ENCODE measurements at places on chromosomes 3 and 15.

DNA sequence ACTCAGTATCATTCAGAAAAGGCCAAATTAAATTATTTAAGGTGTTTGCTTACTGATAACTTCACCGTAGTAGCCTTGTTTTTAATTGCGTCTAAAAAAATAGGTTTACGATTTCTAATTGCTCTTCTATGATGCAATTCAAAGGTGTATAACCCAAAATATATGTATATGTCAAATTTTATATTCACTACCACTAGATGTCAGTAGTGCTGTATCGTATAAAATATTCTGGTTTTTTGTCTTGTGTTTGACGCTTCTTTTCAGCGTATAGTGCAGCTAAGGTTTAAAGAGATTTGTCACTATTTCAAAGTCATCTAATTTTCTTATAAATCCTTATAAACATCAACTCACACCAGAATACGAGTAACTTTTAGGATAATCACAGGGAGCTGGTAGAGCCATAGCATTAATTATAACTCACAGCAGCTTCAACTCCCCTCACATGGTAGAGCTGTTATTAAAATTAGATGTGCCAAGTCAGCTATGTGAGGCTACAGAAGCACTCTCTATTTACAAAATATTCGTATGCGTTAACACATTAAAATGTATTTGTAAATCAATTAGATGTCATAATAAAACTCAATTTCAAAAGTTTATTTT is 3.5 kb downstream of the PFN2 start:
- DNase-seq: peak; percentile 69

- peak; percentile 66 for DNase-seq
Observed at GRCh38 chr3:146577662-146578061, 27.5 kb downstream of the PLSCR5 start.

- DNase-seq: peak; percentile 31
Observed at GRCh38 chr3:98657457-98657856, 64.0 kb upstream of the CPOX start.

GRCh38 chr3:81349816-81350340 is 411.6 kb downstream of the GBE1 start:
- DNase-seq: no peak

DNA sequence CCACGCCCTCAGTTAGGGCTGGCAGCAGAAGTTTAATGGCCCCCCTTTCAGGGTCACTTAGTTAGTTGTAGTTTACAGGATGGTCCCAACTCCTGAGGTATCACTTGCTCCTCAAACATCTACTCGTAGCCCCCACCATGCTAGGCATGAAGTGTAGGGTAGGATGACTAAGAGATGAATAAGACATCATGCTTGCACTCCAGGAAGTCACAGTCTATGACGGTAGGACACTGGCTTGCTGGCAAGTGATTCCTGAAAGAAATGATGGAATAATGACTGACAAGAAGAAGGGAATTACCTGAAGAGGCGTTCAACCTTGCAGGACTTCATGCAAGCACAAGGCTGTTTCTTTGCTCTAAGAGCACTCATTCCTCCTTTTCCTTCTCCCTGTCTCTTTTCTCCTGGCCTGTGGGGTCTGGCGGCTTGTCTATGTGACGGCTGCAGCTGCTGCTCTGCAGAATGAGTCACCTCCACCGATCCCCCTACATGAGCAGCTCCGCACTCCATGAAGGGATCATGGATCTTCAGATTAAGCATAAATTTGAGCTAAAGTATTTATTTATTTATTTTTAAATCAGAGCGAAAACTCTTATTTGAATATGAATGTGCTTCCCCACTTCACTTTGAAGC is 82.9 kb upstream of the BOC start:
- DNase-seq: no peak

- DNase-seq: no peak
Observed at GRCh38 chr15:44092221-44092620, 102.8 kb downstream of the FRMD5 start.

GRCh38 chr15:92574566-92574965 is 81.0 kb downstream of the FAM174B start:
- no peak for DNase-seq

DNA sequence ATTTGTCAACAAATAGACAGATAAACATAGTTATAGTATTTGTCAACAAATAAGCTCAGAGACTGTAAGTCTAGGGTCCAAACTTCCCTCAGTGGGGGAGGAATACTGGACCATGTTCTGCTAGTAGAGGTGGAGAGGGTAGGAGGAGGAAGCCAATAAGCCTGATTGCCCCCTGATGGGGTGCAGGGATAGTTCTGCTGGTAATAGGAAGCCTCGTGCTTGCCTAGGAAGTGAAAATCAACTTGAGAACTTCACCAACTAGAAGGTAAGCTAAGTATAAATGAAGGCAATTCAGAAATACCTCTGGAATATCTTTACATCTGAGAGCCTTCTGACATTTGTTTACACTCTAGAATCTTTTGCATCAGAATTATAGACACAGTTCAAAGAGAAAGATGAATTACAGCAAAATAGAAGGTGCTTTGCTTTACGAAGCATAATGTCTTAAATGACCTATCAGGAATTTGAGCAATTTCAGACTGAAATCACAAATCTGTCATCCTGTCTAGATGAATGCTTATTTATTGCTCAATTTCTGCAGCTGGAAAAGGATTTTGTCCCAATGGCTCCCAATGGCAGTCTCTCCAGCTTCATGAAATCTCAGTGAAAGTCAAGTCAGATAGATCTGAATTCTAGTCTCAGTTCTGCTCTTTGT is 225.6 kb upstream of the TBC1D5 start:
- no peak for DNase-seq
